ENCODE measurements at places on chromosomes 7 and 10.
A peak's percentile ranks its signal among the peaks of the same experiment; 100 is the strongest.

DNA sequence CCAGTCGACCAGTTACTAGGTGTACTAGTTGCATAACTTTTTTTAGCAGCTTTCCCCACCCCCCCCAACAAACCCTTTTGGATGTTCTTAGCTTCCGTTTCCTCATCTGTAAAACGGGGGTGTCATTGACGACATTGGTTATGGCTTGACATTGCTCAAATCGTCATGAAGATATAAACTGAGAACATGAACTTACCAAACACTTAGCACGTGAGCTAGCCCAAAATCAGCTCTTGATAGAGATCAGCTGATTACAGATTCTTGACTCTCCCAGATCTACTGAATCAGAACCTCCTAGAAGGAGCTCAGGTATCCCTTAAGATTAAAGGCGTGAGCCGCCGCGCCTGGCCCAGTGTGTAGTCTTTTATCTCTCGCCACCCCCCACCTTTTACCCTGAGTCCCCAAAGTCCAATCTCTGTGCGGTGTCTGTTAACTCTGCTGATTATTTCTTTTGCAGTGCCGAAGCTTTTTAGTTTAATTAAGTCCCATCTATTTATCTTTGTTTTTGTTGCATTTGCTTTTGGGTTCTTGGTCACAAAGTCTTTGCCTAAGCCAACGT is 1.0 kb upstream of the GNA12 start:
- DNase-seq = no peak

- no peak for DNase-seq
Measured at GRCh38 chr7:78232806-78233205, 434.2 kb downstream of the PHTF2 start.

GRCh38 chr7:89943525-89944050 is 210.7 kb upstream of the STEAP1 start:
- no peak for DNase-seq

DNA sequence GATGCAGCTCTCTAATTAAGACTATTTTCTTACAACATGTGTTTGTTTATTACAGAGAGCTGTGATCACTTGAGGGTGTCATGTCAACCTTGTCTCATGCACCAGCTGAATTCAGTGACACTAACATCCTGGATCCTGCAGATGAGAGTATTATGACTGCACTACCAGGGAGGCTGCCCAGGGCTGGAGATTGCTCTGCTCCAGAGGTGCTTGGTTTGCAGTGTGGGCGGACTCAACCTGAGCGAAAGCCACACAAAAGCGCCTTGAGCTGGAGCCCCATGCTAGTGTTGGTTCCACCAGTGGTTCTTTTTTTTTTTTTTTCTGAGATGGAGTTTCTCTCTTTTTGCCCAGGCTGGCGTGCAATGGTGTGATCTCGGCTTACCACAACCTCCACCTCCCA is 33.8 kb upstream of the ATXN7L1 start:
- no peak for DNase-seq

DNA sequence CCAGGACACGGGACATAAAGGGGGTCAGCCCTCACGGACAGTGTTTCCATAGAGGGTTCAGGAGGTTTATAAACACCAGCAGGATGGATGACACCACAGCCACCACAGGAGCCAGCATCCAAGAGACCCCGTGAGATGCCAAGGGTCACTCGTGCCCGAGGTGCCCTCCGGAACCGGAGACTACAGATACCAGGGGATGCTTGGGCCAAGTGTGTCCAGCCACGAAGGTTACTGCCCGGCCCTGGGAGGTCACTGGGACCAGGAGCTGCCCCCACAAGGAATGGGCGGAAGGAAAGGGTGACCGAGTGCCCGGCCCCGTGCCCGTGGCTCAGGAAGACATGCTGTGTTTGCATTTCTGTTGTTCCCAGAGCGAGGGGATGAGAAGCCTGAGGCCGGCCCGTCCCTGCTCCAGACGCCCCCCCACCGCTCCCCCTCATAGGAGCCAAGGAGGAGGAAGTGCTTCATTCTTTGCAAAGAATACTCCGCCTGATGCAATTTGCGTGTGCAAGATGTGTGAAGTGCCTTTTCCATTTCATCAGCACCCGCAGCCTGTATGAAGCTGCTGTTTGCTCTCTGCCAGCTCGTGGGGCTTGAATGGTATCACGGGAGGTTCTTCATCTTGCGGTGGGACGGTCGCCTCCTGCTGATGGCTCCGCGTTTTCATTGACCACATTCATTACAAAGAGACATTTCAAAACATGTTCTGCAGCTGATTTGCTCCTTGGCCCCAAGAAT is 176.4 kb downstream of the ELFN1 start:
- no peak for DNase-seq

GRCh38 chr10:49168171-49168540 is 20.0 kb downstream of the TMEM273 start:
- no peak for DNase-seq

DNA sequence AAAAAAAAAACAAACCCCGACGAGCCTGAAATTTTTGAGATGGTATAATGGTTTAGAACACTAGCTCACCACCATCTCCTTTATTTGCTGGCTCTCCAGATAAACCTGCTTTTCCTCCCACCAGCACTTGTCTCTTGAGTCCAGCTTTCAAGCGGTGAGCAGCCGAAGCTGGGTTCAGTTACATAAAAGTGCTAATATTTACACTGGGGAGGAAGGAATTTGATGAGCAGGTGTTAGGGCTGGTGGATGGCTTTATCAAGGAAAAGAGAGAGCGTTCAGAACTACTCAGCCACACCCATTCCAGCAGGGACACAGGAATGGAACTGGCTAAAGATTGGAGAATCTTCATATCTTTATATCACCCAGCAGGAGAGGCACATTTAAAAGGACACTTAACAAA is 6.6 kb upstream of the CALML3 start:
- no peak for DNase-seq

GRCh38 chr10:5625992-5626777 is 40.2 kb downstream of the ASB13 start:
- no peak for DNase-seq

DNA sequence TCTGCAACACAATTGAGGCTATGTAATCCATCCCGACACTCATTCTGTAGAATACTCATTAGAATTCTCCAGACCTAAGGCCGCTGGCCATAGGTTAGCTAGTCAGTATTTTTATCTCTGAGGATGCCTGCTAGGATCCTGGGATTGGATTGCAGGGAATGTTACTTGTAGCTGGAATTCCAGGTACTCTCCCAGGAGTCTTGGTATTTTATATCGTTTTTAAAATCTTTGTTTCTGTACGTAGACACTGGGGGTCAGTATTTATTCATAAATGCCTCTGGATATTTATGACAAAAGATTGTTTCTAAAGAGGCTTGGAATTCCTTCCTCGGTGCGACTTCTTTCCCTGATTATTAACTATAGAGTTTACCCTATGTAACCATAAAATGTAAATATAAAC is 40.1 kb downstream of the BPGM start:
- no peak for DNase-seq

DNA sequence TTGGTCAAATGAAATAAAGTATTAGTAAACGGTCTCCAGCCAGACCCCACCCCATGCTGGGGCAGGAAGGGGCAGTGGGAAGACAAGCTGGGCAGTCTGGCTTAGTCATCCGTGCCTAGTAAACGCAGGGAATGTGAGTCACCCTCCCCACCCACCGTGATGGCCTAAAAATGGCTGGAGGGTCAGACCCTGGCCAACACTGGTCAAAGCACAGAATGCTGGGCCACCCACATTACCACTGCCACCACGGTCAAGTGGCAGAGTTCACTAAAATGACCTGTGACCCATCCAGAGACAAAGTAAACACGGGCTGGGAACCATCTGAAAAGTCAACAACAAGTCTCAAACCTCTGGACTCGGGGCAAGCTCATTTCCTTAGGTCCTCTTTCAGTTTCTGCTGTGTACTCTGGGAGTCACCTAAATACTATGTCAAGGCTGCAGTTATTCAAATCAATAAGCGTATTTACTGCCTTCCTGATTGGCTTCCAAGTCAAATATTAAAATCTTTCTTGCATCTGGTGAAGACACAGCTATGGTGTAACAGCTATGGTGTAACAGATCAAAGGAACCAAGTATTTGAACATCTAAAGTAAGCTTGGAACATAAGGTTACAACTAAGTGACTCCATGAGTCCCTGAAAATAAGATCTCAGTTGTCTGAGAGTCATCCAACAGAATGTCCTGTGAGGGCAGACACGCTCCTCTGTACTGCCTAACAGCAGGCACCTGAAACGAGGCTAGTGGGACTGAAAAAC is 3.0 kb downstream of the ZFAND2A start:
- peak; percentile 59 for DNase-seq

DNA sequence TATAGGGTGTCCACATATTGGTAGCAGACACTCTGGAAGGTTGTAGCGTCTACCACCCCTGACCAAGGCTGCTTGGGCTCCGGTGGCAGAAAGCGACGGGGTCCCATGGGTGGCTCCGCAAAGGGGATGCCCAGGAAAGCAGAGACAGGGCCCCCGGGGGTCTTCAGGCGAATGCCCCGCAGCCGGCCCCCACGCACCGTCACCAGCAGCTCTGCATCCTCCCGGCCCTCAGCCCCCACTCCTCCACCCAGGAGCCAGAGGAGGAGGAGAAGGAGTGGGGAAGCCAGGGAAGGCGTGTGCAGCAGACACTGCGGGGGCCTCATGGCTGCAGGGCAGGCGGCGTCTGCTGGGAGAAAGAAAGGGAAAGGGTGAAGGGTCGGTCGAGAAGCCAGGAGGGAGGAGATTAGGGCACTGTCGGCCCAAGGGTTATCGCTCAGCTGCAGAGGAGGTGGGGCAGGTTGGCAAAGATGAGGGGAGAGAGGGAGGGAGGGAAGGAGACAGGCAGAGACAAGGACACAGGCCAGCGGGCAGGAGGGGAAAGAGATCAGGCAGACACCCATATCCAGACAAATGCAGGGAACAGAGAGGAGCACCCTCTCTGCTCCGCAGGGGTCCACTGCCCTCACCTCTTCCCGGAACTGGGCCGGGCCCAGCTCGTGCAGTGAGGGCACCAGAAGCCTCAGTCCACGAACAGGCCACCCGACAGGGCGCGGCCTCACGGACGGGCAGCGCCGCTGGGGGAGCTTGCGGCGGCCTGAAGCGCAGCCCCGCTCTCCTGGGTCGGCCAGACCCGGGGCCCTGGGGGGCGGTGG is 1.6 kb downstream of the ACHE start:
- no peak for DNase-seq

- peak; percentile 62 for DNase-seq
Measured at GRCh38 chr10:88059190-88059589, 195.8 kb downstream of the PTEN start.
